ENCODE measurements at places on chromosomes 6 and 20.

- DNase-seq, result no peak
Observed at GRCh38 chr6:50271266-50271665, 221.5 kb upstream of the DEFB112 start.

DNA sequence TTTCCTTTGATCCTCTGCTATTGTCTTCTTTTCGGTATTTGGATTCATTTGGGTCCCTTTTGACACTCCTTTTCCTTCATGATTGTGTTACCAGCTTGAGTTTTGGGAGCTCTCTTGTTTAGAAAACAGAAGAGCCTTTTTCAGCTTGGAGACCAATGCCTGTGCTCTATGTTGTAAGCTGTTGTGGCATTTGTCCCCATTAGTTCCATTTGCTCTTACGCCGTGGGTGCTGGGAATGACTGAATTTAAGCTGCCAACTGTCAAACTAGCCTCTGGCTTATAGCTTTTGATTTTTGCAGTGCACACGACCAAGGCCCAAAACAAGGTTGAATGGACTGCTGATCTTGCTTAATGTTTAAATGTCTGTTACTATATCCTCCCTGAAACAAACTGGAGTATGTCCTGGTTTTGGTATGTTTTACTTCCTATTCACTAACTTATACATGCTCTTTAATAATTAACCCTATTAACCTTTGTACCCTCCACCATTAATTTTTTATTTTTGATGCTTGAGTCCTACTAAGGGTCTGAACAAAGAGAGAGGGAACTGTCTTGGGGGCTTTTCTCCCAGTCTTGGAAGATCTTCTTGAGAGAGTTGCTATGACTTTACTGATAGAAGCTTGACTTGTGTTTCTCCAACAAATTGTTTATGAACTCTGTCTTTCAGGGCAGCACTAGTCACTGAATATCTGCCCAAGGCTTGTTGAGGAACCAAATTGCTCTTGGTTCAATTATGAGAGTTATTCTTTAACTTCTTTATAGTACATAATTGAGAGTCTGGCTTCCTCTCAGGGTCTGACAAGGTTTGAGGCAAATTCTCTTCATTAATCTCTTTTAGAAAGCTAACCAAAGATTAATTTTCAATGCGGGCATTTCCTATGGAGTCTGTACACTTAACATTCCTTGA is 100.3 kb upstream of the SIRPG start:
- DNase-seq, result no peak

DNA sequence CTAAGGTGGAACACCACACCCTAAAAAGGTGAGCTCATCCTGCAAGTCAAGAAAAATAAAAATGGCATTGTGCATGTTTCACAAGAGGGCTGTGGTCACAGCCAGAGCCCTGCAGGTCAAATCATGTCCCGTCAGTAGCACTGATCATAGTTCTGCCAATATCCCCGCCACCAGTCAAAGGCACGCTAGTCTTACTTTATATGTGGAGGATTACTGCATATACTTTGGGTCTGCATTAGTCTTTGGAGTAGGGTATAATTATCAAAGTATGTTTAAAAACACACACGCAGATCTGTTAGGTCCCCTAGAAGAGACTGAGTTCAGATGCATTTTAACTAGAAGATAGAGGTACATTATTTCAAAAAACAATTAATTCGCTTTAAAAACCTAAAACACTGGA is 1.8 kb downstream of the PERP start:
- DNase-seq, result no peak

DNA sequence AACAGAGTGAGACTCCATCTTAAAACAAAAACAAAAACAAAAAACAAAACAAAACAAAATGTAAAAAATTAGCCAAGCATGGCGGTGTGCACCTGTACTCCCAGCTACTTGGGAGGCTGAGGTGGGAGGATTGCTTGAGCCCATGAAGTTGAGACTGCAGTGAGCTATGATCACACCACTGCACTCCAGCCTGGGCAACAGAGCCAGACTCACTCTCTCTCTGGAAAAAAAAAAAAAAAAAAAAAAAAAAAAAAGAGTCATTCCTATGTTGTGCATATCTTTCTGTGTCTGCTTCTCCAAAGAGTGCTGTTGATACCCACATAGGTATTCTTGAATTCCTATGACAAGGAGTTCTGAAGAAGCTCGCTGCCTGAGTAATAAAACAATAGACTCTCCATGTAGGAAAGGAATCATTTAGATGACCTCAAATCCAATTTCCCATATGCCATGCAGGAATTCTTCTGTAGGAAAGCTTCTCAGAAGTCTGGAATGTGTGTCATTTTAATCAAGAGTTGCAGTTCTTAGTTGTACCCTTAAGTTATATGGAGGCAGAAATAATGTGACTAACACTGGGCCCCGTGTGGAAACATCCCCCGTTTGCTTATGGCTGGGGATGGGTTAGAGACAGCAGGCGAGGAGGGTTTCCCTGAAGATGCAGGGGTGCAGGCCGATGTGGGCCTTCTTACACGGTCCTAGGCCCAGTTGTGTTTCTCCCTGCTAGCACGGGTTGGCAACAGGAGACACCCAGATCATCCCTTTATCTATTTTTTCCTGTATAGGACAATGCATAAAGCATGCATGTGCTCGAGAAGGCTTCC is 79.4 kb downstream of the ZDHHC14 start:
- no peak for DNase-seq

Measured in stimulated activated CD8-positive, alpha-beta memory T cell treated with anti-CD3 and anti-CD28 coated beads, Interleukin-7, amount 100 ng/mL, for 24 hours (primary cell).